ENCODE measurements at places on chromosomes 3 and 15. TPM values are rescaled to one million over a fixed set of nuclear protein-coding genes. Genes with fewer than 3 reads are reported as not detected.

MYRIP gene
- total RNA-seq: not detected

MED12L gene
- total RNA-seq: 0.12 TPM

CCR8 gene
- not detected for total RNA-seq

CISH gene
- total RNA-seq: 1.8 TPM

AADACL2 gene
- not detected for total RNA-seq

SCAANT1 gene
- total RNA-seq: not detected

SLC15A2 gene
- total RNA-seq: 0.24 TPM

GNAT1 gene
- total RNA-seq: not detected

PRSS50 gene
- not detected for total RNA-seq

DNAJB11 gene
- total RNA-seq: 80.0 TPM

FBLN2 gene
- 52.7 TPM for total RNA-seq

NRG4 gene
- total RNA-seq: not detected

SLC12A1 gene
- total RNA-seq: 0.10 TPM

GPR160 gene
- total RNA-seq: 0.24 TPM

DPP8 gene
- 21.9 TPM for total RNA-seq
